ENCODE measurements at places on chromosomes 2 and 18.

DNA sequence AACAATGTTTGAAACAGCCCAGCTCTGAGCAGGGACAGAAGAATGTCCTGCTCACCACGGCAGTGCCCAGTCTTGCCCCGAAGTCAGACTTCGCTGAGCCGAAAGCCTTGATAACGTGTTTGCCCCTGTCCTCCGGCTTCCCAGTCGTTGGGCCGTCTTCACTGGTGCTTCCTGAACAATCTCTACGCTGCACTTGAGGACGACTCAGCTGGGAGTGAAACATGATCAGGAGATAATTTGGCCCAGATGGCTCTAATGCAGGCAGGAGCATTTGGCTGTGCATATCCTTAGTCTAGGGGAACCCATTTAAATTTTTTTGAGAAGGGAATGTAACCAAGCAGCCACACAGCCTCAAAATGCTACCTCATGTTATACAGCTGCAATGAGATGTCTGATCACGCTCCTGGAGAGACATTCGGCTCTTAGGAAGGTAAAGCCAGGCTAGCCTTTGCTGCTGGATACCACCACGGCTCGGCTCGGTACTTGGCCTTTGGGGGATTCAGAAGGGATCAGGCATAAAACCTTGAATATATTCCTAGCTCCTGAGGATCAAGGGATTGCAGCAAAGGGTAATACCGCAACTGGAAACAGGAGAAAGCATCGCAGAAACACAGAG is 43.6 kb downstream of the FECH start:
- DNase-seq, result no peak

DNA sequence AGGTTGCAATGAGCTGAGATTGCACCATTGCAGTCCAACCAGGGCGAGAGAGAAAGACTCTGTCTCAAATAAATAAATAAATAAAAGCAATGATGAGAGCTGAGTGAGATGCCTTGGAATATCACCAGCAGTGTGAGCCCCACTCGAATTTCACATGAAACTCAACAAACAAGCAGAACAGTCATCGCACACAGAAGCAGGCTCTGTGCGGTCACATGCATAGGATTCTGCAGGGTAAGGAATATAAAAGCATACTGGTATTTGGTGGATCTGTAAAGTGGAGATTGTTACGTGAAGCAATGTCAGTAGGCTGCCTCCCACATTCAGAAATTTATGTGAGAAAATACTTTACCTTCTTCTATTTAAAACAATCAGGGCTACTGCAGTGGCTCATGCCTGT is 18.0 kb upstream of the AP1S3 start:
- DNase-seq, result no peak

GRCh38 chr2:37794717-37795116 is 123.3 kb upstream of the CDC42EP3 start:
- DNase-seq, result no peak

DNA sequence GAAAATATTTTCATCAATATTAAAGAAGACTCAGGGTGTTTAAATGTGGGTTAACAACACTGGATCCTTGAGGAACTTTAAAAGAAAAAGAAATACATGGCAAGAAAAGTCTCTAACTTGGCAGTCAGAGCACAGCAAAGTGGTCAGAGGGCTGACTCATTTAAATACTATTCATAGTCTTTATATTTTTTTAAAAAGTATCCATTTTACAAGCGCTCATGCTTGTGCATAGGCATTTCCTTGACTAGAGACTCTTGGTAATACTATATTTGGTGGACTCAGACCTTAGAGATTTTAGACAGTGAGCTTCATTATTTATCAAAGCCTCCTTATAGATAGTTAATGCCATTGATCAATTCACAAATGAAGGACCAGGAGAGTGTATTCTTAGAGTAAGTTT is 110.2 kb downstream of the ABCA12 start:
- DNase-seq, result no peak

DNA sequence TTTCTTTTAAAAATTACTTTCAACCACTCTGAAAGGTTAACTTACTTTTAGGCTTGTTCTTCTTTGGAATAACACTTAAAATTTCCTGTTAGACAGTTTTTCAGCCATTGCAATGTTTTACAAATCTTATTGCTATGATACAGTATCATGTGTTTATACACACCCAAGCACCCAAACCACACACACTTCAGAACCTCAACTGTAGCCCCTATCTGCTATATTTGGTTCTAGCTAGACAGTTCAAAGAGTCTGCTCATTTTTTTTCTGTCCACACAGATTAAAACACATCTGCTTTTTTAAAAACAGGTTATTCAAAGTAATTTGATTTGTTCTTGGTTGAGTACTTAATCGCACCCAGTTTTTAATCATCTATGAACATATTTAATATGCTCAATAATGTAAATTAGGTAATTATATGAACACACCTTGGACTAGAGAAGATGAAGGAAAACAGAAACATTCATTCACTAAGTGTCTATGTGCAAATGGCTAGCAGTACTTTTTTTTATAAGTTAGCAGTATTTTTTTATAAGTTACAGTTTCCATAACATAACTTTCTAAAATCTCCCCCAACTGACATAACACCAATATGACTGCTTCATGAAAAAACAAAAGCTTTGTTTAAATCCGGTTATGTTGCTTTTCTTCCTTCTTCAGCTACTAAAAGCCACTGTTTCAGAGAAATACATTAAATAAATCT is 17.6 kb downstream of the FBXO11 start:
- no peak for DNase-seq

DNA sequence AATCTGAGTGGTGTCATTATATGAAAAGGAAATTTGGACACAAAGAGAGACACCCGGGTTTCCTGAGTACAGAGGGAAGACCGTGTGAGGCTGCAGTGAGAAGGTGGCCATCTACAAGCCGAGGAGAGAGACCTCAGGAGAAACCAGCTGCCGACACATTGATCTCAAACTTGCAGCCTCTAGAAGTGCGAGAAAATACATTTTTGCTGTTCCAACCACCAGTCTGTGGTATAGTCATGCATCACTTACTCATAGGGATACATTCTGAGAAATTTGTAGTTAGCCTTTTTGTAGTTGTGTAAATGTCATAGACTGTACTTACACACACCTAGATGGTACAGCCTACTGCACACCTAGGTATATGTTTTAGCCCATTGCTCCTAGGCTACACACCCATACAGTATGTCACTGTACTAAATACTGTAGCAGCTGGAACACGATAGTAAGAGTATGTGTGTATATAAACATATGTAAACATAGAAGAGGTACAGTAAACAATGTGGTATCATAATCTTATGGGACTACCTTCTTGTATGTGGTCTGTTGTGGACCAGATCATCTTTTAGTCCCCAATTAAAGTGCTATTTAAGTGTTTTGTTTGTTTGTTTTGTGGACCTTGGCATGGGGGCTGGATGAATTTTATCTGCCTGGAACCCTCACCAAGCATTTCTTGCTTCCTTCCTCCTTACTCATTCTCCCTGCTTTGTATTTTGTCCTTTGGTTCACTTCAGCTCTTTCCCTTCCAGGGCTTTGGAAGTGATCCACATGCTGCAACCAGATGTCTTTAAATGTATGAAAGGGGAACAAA is 38.3 kb upstream of the SESTD1 start:
- DNase-seq, result no peak

DNA sequence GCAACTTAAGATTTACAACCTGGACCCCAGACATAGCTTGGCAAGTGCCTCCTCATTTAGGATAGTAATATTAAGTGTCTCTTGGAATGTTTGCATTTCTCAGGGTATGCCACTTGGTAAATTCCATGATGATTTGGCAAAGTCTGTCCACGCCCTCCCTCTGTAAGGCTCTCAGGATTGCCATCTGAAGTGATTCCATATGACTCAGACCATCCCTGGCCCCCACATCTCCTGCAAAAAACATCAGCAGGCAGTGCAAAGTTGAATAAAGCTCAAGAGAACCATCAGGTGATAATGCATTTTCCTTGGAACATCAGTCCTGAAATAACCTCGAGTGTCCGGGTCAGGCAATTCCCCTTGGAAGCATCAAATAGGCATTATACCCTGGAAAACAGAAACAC is 27.1 kb upstream of the PIEZO2 start:
- DNase-seq, result no peak

DNA sequence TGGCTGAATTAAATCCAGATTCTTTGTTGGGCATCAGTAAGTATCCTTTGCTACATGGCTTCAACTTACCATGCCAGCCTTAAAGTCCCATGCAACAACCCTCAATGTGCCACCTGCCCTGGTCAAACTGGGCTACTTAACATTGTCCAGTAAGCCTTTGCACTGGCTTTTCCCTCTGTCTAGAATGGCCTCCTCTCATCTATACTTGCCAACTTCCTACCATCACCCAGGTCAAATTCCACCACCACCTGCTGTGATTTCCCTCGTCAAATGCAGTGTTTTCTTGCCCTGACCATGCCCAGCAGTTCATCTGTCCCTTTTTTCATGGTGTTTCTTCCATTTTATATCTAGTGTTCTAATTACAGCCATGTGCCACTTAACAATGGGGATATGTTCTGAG is 5.7 kb downstream of the KLHL23 start:
- no peak for DNase-seq

DNA sequence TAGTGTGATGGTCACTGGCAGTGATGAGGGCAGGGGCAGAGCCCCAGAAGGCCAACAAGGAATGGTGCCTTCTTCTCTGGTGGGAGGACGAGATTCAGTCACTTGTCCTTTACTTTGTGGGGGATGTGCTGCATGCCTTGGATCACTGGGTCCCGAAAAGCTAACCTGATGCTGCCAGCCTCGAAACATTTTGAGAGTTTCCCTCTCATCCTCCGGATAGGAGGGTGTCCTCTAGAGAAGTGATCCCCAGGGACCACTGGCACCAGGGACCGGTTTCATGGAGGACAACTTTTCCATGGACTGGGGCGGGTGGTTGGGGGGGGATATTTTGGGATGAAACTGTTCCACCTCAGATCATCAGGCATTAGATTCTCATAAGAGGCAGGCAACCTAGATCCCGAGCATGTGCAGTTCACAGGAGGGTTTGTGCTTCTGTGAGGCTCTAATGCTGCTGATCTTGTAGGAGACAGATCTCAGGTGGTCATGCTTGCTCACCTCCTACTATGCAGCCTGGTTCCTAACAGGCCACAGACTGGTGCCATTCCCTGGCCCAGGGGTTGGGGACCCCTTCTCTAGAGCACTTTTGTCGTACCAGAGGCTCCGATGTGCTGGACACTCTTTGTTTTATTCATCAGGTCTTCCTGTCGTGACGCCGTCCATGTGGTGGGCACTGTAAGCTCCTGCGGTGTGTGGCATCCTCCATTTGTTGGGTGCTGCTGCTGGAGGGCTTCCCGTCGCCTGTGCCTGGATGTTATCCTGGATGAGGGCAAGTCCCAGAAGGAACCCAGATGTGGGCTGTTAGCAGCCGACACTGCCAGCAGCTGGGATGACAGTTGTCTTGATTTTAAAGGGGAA is 68.5 kb upstream of the HDAC4 start:
- no peak for DNase-seq

DNA sequence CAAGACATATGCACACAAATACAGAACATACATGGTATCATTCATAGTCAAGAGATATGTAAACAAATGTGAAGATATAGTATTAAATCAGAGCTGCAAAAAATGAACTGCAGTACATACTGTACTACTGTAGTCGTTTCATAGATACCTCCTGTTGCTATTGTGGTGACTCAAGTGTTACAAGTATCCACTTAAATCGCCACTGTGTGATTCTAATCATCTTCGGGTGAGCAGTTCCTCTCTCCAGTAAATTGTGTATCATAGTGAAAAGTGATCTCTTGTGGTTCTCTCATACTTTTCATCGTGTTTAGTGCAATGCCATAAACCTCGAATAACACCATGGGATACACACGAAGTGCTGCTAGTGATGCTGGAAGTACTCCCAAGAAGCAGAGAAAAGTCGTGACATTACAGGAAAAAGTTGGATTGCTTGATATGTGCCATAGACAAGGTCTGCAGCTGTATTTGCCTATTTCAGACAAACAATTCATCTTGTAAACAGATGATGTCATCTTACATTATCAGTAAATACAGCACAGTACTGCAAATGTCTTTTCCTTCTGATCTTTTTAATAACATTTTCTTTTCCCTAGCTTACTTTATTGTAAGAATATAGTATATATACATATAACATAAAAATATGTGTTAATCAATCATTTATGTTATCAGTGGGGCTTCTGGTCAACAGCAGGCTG is 222.2 kb downstream of the BCL11A start:
- no peak for DNase-seq

DNA sequence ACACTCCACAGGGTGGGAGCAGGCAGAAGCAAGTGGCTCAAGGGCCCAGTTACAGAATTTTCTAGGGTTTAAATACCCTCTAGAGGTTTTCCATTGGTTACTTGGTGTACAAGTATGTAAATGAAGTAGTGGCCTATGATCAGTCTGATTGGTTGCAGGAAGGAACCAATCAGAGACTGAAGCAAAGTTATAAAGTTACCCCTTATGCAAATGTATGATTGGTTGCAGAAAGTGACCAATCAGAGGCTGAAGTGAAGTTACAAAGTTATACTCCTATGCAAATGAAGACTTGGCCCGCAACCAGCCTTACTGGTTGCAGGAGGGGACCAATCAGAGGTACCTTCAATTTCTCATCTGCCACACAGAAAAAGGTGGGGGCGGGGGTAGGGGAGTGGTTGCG is 154.6 kb downstream of the INO80D start:
- DNase-seq, result no peak

DNA sequence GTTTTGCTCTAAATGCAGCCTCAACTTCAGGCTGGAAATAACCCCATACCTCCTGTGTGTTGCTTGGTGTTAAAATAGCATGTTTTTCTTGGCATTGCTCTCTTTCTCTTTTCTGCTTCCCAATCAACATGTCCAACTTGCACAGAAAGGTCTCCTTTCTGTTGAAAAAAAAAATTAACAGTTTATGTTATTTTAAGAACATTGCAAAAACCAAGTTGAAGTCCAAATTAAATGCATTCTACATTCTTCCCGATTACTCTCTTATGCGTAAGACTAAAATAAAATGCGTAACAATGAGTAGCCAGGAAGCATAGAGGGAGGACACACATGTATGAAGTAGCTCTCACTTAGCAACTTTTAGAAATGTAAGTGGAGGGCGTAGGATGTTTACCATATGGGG is 1406.1 kb upstream of the NXPH2 start:
- no peak for DNase-seq

All from neural crest cell (in vitro differentiated cells).